NCI-H1048 (cell line): ENCODE measurements at places on chromosomes 2 and 18.

GRCh38 chr2:219699440-219699821, 72.0 kb downstream of the SLC4A3 start:
- DNase-seq = no peak

- no peak for DNase-seq
Measured at GRCh38 chr18:5890331-5891183, 4.8 kb downstream of the TMEM200C start.

- no peak for DNase-seq
Measured at GRCh38 chr2:182078988-182079602, 93.4 kb downstream of the PPP1R1C start.

DNA sequence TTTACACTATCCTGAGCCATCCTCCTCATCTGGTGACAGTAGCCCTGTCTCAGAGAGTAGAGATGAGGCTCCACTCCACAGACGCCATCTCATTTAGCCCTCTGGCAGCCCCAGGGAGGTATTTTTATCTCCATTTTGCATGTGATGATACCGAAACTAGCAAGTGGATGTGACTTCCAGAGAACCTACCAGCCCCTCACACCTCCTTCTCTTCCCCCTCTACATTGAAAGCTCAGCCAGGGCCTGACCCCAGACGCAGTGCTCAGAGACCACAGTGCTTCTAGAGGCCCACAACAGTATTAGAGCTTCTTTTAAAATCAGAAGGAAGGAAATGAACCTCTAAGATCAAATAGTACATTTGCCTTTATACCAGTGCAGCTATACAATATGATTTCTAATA, 8.3 kb downstream of the GYPC start:
- no peak for DNase-seq

- DNase-seq = no peak
Measured at GRCh38 chr2:177908182-177908581, 164.4 kb downstream of the PDE11A start.

DNA sequence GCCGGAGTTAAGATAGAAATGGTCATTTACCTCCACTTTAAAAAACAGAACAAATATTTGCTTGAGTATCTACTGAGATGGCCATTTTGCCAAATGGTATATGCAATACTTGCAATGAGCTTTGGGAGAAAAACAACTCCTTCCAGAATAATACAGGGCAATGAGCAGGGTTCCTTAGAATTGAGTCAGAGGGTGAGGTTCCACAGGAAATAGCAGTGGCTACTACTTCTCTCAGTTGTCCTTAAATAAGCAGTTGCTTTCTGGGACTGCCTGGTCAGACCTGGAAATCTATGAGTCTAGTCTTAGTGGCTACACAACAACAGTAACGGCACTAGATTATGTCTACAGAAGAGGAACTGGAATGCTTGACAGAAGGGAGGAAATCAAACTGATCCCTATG, 80.9 kb upstream of the CCDC85A start:
- DNase-seq = no peak

DNA sequence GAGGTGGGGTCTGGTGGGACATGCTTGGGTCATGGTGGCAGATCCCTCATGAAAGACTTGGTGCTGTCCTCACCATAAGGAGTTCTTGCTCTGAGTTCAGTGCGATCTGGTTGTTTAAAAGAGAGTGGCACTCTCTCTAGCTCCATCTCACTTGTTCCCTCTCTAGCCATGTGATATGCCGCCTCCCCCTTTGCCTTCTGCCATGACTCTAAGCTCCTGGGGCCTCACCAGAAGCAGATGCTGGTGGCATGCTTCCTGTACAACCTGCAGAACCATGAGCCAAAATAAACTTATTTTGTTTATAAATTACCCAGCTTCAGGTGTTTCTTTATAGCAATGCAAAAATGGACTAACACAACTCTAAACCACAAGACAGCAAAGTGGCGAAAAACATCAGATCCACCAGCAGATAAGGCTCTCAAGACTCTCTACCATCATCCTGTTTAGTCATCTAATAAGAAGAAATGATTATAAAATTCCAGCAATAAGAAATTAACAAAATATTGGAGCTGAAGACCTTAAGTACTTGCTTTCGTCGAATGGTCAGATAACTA, 75.5 kb downstream of the OLA1 start:
- no peak for DNase-seq

GRCh38 chr2:187459256-187459655, 11.2 kb upstream of the CALCRL start:
- DNase-seq = no peak

- DNase-seq = peak; percentile 17
Measured at GRCh38 chr2:58992062-58992706, 751.1 kb upstream of the FANCL start.

DNA sequence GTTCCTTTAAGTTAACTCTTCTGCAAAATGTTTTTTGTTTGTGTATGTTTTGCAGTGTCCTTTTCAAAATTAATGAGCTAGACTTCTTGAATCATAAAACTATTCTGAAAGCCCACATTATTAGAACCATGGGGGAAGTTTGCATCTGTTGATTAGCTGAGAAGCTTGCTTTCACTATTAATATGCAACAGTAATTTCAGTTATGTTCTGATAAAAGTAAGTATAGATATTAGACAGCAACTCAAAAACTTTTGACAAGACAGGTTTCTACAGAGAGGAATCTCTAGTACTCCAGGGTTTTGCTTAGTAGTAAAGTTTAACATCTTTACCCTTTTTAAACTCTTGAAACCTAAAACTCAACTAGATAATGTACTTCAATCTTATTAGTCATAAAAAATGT, 147.8 kb downstream of the UBE2E3 start:
- no peak for DNase-seq

DNA sequence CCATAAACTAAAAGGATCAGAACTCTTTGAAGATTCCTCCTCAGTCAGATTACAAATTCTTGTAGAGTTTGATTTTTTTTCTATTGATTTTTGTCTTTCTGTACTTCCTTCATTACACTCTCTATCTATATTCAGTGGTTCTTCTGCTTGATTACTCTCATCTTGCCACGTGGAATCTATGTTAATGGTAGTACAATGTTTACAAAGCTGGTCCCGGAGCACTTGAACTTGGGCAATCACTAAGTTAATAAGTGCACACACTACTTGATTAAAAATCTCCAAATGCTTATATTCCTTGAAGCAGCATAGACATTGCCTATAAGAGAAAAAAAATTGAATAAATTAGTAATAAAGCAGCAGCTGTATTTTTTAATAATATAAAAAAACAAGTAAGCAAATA, 65.1 kb downstream of the USP34 start:
- no peak for DNase-seq

GRCh38 chr18:25862881-25863600, 227.4 kb downstream of the SS18 start:
- DNase-seq = no peak

DNA sequence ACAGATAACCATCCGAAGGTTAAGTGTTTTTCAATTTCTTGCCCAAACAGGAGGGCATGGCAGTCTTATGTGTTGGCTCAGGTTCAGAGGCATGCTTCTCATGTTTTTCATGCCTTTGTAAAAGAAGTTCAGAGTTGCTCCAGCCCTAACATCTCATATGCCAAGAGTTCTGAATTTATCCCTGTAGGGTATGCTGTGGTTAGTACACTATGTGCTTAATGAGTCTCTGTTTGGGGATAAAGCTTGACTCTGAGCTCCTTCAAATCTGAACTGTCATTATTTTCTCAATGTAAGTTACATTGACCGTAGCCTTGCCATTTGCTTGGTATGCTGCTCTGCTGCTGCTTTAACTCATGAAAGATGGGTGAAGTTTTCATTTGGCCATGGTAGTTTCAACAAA, 67.9 kb upstream of the PNPT1 start:
- no peak for DNase-seq

DNA sequence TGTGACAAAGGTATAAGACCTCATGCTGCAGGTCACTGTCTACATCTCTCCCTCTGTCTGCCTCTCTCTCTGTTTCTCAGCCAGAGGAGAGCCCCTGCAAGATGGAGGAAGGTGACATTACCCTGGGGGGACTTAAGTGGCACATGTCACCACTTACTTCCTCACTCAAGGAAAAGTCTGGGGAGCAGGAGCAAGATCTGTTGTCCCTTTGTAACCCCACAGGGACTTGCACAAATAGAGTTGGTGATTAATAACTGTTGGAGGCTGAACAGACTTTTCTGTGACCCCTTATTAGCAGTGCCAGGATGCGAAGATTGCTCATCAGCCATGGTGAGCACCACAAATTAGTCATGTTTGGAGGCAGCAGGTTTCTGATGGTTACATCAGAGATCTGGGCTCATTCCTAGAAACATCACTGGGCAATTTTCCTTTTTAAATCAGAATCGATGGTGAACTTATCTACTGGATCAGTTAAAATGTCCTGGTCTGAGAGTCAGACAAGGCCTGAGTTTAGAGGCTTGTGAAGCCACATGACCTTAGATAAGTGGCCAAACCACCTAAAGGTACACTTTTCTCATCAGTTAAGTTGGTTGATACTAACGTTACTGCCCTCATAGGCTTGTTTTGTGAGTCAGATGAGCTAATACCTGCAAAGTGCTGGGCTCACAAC, 81.2 kb upstream of the LTBP1 start:
- DNase-seq = no peak

- no peak for DNase-seq
Measured at GRCh38 chr2:138018866-138019688, 54.8 kb downstream of the HNMT start.

DNA sequence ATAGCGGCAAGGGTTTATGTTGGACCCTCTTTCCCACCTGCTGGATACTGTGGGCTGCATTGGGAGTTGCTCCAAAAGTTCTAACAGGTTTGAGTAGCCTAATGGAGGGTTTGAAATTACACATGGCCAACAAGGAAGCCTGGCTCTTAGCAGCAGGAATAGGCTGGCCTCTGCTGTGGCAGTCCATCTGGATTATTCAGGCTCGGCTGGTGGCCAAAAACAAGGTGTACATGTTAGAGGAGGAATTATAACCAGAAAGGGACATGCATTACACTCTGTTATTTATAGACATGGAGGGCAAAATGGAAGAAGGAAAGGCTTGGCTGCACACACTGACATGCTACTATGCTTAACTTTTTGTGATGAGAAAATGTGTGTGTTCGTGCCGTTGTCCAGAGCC, 61.1 kb upstream of the NRXN1 start:
- DNase-seq = no peak
